ENCODE measurements at places on chromosomes 2 and 18.

GRCh38 chr18:44156126-44156525, 524.6 kb upstream of the SETBP1 start:
- DNase-seq: no peak

DNA sequence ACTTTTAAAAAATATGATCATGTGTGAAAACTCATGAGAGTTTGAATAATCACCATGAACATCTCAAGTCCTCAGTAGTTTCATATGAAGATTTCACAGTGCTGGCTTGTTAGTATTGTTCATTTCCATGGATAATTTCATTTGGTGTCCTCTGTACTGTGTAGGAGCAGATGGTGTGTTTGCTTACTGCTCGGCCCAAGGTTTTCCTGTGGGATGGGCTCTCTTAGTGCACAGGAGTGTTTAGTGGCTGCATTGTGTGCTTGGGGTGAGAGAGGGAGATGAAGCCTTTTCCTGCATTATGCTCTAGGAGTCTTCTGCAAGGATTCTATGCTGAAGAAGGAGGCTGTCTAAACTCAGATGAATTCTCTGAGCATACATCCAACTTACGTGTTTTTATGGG, 270.6 kb downstream of the SOCS6 start:
- DNase-seq: no peak

DNA sequence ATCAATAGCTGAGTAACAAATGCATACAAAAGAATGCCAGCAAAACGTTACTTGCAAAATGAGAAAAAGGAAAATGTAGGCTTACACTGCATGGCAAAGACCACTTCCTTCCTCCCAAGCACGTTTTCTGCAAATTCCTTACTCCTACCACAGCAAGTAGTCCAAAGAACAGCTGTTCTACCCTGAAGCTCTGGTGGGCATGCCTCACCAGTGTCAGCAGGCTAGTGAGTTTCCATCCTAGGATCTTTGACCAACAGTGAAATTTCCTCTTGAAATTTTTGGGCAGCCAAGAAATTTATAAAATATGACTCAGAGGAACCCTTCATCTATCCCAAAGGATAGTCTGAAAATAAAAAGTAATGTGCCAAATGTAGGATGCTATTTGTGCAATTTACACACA, 123.9 kb downstream of the ZNF532 start:
- DNase-seq: no peak

DNA sequence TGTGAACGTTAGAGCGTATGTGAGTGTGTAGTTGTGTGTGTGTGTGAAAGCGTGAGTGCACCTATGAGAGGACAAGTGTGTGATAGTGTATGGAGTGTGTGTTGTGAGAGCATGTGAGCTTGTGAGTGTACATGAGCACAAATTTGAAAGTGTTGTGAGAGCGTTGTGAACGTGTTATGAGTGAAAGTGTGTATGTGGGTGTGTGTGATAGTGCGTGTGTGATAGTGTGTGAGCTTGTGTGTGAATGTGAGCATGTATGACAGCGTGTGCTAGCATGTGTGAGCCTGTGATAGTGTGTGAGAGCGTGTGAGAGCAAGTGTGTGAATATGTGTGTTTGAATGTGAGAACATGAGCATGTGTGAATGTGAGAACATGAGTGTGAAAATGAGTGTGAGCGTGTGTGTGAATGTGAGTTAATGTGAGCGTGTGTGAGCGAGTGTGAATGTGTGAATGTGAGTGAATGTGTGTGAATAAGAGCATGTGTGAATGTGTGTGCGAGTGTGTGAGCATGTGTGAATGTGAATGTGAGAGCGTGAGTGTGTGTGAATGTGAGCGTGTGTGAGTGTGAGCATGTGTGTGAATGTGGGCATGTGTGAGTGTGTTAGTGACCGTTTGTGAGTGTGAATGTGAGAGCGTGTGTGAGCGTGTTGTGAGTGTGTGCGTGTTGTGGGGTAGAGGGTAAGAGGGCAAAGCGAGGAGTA, 25.0 kb downstream of the RALB start:
- no peak for DNase-seq

- no peak for DNase-seq
Observed at GRCh38 chr2:72142570-72143440, 4.9 kb downstream of the CYP26B1 start.

DNA sequence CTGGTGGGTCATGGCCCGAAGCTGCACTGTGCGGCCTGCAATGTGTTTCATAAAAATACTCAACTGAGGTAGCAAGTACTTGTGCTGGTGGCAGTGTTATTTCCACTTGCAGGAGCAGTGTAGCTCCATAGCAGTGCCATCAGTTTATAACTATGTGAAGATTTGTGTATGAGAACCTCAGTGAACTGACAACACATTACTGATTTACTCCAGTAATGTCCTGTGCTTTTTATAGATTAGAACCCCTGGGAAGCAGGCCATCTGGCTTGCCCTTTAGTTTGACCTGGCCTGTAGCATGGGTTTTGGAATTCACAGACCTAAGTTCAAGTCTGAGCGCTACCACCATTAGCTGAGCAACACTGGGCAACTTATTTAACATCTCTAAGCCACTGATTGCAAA, 99.7 kb upstream of the AQP4 start:
- DNase-seq: no peak

DNA sequence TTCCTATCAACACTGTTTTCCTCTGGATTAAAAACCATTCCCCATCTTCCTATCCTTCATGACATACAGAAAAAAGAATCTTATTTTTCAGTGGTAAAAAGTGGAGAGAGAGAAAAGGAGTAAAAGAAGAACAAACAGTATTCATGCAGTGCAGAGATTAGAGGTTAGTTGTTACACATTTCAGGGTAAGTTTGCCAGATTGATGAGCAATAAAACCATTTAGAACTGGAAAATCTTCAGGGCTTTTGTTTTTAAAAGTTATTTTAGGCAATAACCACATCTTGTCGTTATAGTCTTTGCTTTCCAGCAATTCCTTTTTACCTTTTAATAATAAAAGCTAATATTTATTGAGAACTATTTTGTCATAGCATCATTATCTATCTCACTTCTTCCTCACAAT, 104.5 kb downstream of the GPD2 start:
- no peak for DNase-seq

DNA sequence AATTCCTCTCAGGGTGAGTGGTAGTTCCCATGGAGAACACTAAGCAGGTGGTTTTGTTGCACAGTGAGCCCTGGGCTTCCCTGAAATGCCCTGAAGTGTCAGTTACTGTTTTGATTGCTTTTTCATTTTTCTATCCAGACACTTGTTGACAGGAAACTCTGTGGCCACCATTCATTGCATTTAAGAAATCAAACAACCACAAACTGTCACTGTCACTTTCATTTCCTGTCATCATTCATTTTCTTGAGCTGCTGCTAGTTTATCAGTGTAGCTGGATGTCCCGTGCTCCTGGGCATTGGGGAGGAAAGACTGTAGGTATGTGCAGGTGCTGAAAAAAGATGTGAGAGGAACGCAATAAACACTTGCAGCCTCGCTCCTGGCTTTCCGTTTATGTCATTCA, 891.6 kb upstream of the ZEB2 start:
- DNase-seq: no peak

GRCh38 chr2:240987588-240987987, 10.8 kb upstream of the SNED1 start:
- no peak for DNase-seq

GRCh38 chr2:101883860-101884259, 107.9 kb upstream of the IL1R2 start:
- DNase-seq: peak; percentile 60

- no peak for DNase-seq
Observed at GRCh38 chr2:240445961-240446663, 10.6 kb downstream of the GPC1 start.
